ENCODE measurements at places on chromosomes 11 and 22.
A peak's percentile ranks its signal among the peaks of the same experiment; 100 is the strongest.

- no peak for DNase-seq
Observed at GRCh38 chr22:46416891-46417580, 81.5 kb downstream of the TRMU start.

GRCh38 chr11:2588809-2589537 is 110.8 kb downstream of the KCNQ1OT1 start:
- no peak for DNase-seq

- DNase-seq: no peak
Observed at GRCh38 chr11:76659672-76660532, 10.6 kb downstream of the LRRC32 start.

- no peak for DNase-seq
Observed at GRCh38 chr11:55572548-55572947, 620 bp downstream of the OR4C16 start.

DNA sequence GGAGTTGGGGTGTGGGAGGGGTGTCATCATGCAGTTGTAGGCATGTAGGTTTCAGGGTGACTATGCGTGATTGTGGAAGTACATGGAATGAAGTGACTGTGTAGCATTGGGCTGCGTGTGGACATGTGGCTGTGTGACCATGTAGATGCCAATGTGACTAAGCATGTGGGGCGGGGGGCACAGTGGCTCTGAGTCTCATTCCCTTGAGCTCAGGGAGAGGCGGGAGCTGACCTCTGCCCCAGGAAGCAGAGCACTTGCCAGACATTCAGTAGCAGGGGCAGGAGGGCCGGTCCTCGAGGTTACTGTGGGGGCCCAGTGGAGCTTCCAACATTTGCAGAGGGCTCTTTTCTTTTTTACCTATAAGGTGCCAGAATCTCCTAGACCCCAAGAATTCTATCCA is 440 bp upstream of the KLHL35 start:
- no peak for DNase-seq

DNA sequence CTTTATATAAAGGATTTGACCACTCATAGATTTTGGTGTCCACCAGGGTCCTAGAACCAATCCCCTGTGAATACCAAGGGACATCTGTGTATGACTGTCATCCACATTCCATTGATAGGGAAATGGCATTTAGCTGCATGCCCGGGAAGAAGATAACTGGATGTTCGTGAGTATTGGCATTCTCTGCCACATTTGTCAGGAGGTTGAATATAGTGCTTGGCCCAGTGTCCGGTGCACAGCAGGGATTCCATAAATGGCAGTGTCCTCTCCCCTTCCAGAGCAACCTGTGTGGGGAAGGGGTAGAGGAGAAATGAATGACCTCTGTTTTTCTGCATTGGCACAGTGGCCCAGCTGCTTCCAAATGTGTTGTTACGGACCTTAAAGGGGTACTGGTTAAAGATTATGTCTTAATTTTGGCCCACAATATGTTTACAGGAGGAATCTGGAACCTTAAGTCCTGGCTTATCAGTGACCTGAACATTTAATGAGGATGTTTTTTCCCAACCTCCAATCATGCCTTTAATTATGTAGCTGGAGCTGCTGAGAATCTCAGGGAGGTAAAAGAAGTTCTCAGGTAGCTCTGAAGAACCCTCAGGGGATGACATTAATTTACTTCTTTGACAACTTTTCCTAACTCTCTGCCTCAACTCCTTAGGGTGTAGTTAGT is 33.6 kb upstream of the OR4B1 start:
- DNase-seq: no peak

DNA sequence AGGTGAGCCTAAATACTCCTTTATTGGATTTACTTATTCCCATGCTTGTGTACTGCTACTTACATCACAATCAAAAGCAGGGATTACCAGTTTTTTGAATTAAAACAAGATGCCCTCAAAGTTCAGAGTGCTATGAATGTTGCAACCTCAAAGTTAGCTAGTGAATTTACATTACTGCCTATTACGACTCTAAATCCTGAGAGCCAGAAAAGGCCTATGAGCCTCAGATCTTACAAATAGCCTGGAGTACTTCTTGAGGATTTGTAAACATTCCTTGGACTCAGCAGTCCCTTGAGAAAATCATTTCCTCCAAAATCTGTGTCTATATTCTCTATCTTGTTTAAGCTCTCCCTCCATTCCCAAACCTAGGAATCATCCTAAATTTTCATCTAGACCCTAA is 25.5 kb downstream of the CHORDC1 start:
- no peak for DNase-seq

DNA sequence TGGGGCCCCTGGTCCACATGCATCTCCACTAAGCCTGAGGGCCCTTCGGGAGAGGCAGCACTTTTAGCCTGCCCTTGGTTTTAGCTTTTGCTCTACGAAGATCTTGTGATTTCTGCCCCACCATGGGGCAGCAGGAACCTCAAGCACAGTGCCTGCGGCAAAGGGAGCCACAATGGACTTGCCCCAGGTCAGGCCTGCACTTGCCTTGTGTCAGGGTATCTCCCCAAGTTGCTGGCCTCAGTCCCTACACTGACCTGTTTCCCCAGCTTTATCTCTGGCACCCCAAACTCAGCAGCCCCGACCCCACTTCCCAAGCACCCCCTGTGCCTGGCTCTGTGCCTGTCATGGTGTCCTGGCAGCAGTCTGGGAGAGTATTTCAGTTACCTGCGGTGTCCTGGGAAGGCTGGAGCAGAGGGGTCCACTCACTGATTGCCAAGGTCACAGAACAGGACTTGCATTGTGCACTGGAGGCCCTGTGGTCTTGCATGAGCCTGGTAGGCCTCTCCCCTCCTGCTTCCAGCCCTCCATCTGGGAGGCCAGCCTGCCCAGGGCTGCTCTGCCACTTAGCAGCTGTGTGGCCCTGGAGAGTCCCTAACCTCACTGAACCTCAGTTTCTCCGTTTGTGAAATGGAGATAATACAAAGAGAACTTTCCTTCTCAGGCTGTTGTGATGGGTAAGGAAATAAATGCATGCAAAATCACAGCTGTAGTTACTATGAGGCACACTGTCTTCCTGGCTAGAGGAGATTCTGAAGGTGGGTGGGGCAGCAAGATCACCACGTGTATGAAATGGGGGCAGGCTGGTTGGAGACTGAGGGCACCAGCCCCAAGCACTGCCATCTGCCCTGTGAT is 3.6 kb upstream of the AIFM3 start:
- no peak for DNase-seq

DNA sequence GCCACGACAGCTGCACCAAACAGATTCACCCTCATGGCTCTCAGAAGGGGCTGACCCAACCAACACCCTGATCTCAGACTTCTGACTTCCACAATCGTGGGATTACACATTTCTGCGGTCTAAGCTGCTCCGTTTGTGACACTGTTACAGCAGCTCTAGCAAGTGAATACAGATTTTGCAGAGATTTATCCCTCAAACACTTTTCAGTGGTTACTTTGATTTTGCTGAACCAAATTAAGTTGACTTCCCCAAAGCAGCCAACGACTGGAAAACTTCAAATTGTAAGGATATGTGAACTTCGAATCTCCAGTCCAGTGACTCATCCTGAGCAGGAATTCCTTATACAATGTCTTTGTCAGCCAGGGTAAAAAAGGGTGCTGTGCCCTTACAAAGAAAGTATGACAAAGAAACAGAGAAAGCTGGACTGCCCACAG is 14.8 kb upstream of the INCENP start:
- DNase-seq: no peak

GRCh38 chr22:20725987-20726558 is 47.8 kb upstream of the SERPIND1 start:
- DNase-seq: no peak

DNA sequence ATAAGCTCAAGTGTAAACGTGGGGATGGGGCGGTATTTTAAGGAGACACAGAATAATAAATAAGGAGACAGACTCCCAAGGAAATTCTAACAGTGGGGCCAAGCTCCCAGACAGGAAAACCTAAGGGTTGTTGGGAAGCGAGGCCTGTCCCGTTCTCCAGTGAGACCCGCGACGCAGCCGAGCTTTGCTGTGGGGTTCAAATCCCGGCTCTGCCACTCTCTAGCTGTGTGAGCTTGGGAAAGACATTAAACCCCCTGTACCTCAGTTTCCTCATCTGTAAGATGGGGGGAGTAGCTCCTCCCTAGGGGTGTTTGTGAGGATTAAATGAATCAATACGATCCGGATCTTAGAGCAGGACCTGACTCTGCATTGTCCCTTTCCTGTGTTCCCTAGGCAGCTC is 106.8 kb downstream of the TRIM29 start:
- DNase-seq: no peak

DNA sequence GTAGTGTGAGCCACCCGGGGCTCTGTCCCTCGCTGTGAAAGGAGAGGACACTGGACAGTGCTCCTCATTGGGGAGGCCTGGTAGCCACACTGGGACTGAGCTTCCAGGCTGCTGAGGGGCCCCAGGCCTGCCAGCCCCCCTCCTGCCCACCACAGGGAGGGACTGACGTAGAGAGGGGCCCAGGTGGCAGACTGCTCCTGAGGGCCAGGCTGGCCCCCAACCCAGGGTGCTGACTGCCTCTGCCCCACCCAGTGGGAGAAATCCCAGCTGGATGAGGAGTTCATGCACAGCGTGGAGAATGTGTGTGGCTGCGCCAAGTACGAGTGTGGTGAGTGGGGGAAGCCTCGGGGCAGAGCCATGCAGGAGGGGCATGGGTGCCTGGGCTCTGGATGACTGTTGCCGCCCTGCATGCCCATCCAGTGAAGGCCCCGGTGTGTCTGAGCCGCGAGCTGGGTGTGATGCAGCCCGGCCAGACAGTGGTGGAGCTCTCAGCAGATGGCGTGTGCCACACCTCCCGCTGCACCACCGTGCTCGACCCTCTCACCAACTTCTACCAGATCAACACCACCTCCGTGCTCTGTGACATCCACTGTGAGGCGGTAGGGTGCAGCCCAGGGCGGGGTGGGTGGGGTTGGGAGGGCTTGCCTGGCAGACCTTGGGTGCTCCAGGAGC is 78.7 kb upstream of the MYOD1 start:
- DNase-seq: no peak

GRCh38 chr11:93957397-93957952 is 63.7 kb upstream of the HEPHL1 start:
- DNase-seq: no peak

GRCh38 chr11:43573233-43573632 is 107.3 kb upstream of the HSD17B12 start:
- DNase-seq: peak; percentile 72

- DNase-seq: no peak
Observed at GRCh38 chr22:46459347-46460065, 77.9 kb downstream of the CELSR1 start.

- no peak for DNase-seq
Observed at GRCh38 chr11:114085965-114086793, 26.7 kb downstream of the ZBTB16 start.

DNA sequence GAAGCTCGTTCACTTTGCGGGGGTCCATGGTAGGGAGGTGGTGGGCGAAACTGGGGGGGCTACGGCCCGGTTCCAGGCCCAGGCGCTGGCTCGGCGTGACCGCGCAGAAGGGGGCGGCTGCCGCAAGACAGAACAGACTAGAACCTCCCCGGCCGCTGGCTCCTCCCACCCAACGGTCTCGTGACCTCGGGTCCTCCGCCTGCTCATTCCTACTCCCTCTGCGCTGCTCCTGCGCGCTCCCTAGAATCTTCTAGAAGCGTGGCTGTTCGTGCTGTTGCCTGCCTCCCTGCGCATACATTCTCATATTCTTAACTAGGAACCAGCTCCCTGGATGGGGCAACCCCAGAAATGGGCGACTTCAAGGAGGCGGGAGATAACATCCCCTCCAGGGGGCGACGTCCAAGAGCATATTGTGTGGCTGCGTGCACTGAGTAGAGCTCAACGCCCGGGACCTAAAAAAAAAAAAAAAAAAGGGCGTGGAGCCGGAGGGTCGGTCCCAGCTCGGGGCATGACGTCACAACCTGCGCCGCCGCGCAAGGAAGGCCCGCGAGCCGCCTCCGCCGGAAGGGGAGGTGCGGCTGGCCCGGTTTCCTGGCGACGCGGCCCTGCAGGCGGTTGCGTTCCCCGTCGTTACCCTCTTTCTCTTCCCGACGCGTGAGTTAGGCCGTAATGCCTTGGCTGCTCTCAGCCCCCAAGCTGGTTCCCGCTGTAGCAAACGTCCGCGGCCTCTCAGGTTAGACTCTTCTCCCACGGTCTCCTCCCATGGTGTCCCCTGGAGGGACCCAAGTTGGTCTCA is at the start of the genes ST13 and XPNPEP3:
ST13 (minus strand) TSS at position 127 of the 796 bp plus-strand sequence; CDS start at position 28, 99 bp downstream.
XPNPEP3 (plus strand) TSS at position 636 of the 796 bp plus-strand sequence; CDS start at position 670, 34 bp downstream.
- DNase-seq: peak; percentile 97

DNA sequence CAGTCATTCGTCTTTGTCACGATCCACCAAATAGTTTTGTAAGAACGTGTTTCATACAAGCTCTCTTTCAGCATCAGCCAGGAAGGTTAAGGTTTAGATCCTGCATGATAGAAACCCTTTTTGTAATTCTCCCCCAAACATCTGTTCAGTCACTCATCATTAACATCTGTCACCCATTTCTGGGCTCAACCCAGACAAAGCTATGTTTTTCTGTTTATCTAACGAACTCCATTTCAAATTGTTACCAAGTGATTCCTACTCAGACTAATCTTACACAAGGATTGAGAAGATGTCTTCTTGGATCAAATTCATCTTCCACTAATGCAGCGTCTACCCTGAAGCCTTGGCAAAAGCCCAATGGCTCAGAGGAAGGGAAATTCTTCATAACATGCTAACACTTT is 58.8 kb downstream of the FZD4 start:
- DNase-seq: no peak

DNA sequence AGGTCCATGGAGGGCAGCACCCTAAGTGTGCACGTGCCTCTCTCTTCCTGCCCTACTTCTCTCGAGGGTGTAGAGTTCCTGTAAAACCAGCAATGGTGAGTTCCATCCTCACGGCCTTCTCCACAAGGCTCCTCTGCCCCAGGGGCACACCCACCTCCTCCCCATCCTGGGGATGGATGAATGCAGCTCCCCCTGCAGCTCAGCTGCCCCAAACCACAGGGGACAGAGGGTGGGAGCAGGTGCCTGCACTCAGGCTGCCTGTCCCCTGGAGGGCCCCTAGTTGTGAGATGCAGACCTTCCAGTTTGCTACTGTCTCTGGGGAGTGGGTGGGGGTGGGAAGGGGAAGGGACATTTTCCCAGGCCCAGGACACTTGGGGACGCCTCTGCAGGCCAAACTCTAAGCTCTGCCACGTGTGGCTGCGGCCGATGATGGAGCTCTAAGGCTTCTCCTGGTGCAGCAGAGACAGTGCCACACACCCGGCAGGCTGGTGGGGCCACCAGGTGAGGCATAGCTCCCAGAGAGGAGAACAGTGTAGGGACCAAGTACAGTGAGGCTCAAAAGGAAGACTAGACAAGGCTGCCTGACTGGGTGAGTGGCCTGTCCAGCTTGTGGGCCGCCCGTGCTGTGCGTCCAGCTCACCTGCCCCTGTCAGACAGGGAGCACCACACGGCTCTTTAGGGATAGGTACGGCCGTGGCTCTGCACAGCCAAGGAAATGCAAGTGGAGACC is 540.9 kb downstream of the TBC1D22A start:
- DNase-seq: no peak

DNA sequence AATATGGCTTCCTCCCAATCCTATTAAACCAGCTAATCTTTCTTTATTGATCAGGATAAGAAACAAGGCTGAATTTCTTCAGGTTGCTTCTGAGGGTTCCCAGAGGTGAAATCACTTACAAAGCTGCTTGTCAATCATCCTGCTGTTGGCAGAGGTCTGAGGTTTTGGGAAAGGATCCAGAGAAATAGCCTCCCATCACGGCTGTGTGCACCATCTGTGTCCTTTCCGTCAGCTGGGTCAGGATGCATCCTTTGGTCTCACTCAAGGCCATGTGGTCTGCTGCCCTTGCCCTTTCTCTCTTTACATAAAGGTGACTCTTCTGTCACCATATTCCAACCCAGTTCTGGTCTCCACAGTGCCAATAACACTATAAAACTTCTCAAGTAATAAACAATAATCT is 113.4 kb upstream of the TEAD1 start:
- no peak for DNase-seq

GRCh38 chr11:80778432-80778831 is 1337.6 kb upstream of the TENM4 start:
- DNase-seq: no peak

GRCh38 chr11:20530942-20531703 is 68.3 kb upstream of the SLC6A5 start:
- DNase-seq: no peak
